ENCODE measurements at places on chromosomes 16 and 17.

DNA sequence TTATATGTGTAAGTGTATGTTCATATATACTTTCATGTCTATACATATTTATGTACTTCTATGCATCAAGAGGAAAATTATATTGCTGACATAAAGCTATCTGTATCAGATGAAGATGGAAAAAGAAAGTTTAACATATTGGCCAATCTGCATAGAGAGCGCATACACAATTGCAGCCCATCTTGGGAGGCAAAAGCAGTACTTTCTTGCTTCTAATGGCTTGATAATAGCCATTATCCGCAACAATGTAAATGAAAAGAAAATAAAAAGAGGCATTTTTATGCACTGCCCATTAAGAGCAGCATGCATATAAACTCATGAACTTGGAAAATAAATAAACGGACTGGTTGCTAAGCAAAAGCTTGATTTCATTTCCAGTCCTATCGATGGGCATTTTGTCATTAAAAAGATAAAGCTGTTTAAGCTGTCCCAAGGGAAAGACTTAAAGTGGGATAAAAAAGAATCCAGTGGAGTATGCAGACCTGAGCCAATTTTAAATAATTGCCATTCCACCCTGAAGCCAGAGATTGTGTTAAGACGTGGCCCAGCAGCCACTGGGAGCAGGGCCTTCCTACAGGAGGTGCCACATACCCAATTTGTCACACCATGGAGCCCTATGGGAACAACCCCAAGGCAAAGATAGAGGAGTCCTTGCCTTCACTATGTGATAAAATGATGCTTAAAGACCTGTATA lies 183.6 kb upstream of the CDH11 start:
- DNase-seq: peak; percentile 67

- DNase-seq: no peak
These were observed 3.7 kb upstream of the USP32 start for GRCh38 chr17:60395508-60396065.

GRCh38 chr16:88686439-88687253 lies at the start of gene SNAI3:
Gene SNAI3, minus strand, starts transcription at chr16:88686507. Its CDS starts 101 bp downstream, at chr16:88686406.
- no peak for DNase-seq

- no peak for DNase-seq
These were observed 64.4 kb upstream of the RASL10B start for GRCh38 chr17:35666967-35667532.

- DNase-seq: no peak
These were observed 29.6 kb downstream of the WNT9B start for GRCh38 chr17:46881015-46881414.

GRCh38 chr17:43613917-43614316 lies 47.8 kb downstream of the MEOX1 start:
- no peak for DNase-seq

DNA sequence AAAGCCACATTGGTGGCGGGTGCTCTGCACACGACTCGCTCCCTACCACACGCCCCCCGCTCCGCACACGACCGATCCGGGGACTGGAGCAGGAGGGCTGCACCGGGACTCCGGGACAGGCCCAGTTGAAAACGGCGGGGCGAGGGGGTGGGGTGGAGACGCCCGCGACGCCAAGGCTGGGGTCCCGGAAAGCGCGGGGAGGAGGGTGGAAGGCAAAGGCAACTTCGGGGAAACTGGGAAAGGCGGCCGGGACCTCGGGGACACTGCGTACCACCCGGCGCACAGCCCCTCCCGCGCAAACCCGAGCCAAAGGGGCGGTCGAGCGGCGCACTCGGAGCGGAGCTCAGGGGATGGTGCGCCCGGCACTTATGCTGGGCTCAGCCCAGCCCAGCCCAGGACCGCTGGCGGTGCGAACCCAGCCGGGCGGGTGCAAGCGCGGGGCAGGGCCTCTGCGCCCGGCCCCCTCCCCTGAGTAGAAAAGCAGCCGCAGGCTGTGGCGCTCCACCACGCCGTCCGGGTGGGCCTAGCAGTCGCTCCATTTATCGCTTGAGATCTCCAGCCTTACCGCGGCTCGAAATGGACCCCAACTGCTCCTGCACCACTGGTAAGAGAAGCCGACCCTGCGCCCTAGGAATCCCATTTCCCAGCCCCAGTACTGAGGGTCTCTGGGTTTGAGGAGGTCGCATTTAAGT lies at the start of gene MT1M:
Gene MT1M (plus strand): TSS at position 504 of the 692 bp plus-strand sequence. CDS start 73 bp downstream, at position 577.
- no peak for DNase-seq
